Hematopoietic multipotent progenitor cell treated with erythropoietin and hydrocortisone succinate and interleukin-3 and kit ligand, for 8 days (in vitro differentiated cells): ENCODE measurements at places on chromosomes 7 and 10.

DNA sequence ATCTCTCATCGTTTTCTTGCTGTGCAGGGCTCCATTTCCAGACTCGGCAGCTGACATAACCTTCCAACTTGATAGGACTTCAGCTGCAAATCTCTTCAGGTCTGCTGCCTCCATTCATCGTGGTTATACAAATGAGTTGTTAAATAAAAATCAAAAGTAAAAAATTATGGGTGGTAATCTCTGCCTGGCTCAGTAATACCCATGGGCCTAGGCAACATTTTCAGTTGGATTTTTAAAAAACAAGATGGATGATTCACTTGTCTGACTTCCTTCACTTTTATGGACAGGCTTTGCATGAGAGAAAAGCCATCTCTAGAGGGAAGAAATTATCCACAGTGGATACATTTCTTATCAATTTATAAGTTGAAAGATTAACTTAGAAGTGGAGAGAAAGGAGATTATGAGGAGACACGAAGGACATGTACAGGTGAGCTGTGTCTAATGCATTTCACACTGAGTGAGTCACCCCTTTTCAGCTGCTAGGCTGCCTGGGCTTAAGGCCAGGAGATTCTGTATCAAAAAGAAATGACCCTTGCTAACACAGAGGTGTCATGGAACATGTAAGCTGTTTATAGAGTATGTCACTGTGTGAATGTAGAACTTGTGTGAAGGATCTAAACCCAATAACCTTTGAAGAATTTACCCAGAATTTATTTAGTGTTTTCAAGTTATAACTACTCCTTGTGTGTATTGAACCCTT, 495.1 kb downstream of the AUTS2 start:
- DNase-seq = no peak

GRCh38 chr10:70320751-70321150, 36.9 kb upstream of the NPFFR1 start:
- DNase-seq = no peak

GRCh38 chr10:34565934-34566333, 249.2 kb downstream of the PARD3 start:
- DNase-seq = no peak

DNA sequence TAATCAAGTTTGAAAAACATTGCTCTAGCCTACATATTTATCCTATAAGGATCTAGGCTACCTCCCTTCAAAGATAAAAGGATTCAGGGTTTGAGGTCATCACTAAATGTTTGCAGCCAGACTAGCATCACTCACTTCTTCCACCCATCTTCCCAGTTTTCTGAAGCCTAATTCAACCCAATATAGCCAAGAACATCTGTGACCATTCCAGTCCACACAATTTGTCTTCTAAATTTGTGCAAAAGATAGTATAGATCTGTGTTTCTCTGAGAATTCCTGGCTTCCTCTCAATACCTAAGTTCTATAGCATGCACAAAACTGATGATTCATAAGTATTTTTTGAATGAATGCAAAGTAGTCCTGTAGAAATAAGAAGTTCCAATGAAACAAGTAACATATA, 103.0 kb upstream of the CDK1 start:
- no peak for DNase-seq

GRCh38 chr10:75950997-75951589, 519.7 kb downstream of the LRMDA start:
- no peak for DNase-seq

GRCh38 chr10:3401491-3401938, 228.9 kb upstream of the PITRM1 start:
- no peak for DNase-seq

DNA sequence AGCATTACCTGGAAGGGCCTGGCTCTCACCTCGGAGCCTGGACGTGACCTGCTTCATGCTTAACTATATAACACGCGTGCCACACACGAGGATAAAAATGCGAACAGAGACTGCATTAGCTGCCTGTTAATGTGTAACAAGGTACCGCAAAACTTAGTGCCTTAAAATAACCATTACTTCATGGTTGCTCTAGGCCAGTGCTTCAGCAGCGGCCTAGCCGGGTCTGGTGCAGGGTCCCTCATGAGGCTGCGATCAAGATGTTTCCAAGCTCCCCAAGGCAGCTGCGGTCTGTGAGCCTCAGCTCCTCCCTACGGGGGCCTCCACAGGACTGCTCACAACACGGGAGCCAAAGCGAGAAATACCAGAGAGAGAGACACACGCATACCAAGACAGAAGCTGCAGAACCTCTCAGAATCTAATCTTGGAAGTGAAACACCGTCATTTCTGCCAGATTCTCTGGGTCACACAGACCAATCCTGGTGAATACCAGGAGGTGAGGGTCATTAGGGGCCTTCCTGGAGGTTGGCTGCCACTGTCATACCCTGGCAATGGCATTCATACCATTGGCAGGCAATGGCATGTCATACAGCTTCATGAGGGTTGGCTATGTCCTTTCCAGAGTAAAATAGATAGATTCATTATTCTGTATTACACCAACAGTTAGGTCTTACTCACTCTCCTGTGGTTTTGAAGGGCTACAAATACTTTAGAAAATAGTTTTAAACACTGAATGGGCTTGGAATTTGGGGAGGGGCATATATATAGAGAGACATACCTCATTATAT, 94.5 kb downstream of the HIPK2 start:
- no peak for DNase-seq

GRCh38 chr7:116924741-116925140, 28.6 kb upstream of the ST7 start:
- DNase-seq = no peak

DNA sequence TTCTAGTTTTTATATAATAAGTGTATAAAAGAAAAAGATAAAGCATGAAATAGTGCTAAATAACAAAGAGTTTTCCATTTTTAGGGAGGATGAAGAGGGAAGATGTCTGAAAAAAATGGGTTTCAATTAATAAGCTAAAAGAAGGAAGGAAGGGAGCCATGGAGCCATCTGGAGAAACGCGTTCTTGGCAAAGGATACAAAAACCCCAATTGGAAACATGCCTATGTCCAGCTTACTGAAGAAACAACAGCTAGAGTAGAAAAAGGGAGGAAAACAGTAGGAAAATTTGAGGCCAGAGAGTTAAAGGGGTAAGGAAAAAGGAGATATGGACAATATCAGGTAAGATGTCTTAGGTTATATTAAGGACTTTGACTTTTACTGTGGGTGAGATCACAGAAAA, 416.2 kb upstream of the GHITM start:
- DNase-seq = no peak

DNA sequence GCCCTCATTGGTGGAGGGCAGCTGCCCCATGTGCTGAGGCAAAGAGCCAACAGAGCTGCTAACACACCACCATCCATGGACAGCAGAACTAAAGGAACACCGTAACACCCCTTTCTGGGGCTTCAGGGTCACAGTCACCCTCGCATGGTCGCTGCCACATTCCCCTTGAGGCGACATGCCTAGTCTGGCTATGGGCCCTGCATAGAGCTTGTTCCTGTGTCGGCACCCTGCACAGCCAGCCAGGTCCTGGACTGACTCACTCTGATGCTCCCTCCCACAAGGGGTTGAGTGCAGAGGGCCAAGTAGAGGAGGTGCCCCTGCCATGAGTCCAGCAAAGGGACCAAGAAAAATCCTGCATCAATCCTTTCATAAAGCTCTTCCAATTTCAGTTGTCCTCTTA, 77.8 kb downstream of the GNAT3 start:
- DNase-seq = no peak

GRCh38 chr10:101830322-101831168, 12.3 kb upstream of the OGA start:
- peak; percentile 94 for DNase-seq

DNA sequence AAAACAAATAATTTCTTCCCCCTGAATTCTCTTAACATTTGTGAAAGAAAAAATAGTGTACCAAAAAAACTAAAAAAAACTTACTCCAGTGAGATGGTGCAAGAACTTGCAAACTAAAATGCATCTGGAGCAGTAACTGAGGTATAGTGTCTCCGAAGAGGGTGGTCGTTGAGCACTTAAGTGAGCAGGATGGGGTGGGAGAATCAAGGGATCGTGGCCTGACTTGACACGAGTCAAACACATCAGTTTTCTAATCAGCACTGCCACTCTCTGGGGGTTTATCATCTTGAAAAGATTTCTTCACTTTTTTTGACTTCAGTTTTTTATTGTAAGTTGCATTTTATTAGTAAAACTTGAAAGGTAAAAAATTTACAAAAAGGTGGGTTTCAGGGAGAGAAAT, 2.5 kb downstream of the ZNF273 start:
- DNase-seq = peak; percentile 49

DNA sequence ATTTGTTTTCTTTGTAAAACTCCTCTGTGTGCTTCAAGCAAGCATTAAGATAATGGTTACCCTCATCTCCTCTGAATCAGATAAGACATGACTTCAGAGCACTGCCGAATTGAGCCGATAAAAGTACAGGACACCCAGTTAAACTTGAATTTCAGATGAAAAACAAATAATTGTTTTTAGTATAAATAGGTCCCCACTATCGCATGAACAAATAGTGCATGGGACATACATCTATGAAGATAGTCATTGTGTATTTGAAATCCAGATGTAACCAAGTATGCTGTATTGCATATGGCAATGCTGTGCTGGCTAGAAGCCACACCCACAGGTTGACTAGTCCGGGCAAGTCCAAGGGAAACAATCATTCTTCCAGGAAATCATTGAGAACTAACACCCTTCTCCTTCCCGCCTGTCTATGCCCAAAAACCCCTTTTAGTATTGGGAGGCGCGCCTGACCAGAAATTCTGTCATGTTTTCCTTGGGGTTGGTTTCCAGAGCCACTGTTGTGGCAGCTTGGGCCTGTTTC, 12.6 kb upstream of the FGFR2 start:
- no peak for DNase-seq

GRCh38 chr7:8149222-8149621, 112.7 kb downstream of the ICA1 start:
- DNase-seq = peak; percentile 16

GRCh38 chr10:86651631-86652331, 2.6 kb upstream of the OPN4 start:
- DNase-seq = no peak

DNA sequence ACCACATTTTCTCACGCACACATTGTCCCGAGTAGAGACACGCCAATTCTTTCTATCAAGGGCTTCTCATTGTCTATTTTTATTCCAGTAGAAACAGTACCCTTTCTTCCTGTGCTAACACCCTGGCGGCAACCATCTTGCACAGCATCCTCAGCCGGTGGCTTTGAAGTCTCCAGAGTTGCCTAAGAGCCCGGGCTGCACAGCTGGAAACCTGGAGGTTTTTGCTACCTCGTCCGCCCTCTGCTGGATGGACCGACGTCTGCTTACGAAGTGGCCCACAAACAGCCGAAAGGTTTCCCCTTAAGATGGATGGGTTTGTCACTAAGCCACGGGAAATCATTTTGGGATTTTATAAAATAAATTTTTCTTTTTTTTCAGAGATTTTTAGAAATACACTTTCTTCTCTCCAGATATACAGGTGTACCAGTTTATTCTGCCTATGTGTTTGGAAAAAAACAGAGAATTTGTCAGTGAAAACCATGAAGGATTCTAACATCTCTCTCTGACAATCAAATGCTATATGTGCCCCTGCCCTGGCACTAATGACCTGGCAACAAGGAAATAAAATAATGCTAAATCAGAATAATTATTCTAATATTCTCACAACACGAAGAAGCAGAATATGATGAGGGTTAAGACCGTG, 81.8 kb upstream of the FAM204A start:
- peak; percentile 68 for DNase-seq

GRCh38 chr10:86651021-86651471, 3.3 kb upstream of the OPN4 start:
- no peak for DNase-seq

DNA sequence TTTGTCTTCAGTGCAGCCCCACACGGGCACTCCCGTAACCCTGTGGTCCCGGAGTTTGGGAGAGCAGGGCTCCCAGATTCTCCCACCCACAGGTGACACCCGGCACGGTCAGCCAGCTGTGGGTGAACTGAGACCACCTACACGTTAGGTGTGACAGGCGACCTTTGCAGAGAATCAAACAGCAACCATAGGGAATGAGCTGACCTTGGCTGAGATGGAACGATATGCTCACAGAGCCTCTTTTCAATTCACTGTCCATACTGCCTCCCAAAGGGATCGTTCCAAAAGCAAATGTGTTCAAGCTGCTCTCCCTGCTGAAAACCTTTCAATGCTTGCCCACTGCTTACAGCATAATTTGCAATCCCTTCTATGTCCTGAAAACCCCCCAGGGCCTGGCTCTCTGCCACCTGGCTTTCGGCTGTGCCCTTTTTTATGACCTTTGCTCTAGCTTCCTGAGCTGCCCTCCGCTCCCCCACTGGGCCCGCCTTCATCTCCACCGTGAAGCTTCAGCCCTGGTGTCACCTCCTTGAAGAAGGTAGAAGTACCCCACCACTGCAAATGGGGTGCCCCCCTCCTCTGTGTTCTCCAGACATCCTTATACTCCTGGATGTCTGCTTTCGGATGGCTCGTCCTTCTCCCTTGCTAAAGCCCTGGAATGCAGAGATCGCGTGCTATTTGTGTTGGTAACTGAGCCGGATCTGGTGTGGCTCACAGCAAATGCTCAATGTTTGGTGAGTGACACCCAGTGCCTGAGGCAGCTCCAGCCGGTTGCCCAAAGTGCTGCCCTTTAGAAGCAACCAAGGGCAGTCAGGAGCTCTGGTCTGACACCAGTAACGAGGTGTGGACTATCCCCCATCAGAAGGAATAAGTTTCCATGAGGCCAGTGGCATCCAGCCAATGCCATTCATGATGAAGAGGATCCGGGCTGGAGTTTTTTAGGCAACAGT, 90.4 kb downstream of the KIAA1549 start:
- DNase-seq = no peak

GRCh38 chr10:110413049-110413783, 84.5 kb upstream of the DUSP5 start:
- DNase-seq = no peak

DNA sequence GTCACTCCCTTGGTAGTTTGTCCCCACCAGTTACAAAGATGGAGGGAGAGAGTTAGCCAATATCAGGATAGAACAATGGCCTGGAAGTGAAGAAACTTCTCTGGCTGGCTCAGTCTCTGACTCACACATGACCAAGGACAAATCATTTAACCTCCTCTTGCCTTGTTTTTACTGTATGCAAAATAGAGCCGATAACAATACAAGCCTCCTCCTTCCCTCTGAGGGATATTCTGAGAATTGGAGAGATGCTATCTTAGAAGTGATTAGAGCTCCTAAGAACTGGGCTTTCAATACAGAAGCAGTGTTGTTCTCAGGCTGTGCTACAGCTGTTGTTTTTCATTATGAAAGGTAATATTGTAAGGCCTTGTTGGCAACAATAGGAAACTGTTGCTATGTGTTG, 87.7 kb upstream of the EGR2 start:
- DNase-seq = no peak

GRCh38 chr7:116753130-116753529, 81.1 kb downstream of the MET start:
- no peak for DNase-seq

GRCh38 chr7:5139998-5140397, 50.0 kb upstream of the WIPI2 start:
- DNase-seq = peak; percentile 46

GRCh38 chr7:9502269-9502668, 1068.9 kb downstream of the NXPH1 start:
- no peak for DNase-seq

GRCh38 chr7:105189859-105190492, 176.0 kb downstream of the KMT2E start:
- no peak for DNase-seq
